ENCODE measurements at places on chromosomes 13 and 19.

DNA sequence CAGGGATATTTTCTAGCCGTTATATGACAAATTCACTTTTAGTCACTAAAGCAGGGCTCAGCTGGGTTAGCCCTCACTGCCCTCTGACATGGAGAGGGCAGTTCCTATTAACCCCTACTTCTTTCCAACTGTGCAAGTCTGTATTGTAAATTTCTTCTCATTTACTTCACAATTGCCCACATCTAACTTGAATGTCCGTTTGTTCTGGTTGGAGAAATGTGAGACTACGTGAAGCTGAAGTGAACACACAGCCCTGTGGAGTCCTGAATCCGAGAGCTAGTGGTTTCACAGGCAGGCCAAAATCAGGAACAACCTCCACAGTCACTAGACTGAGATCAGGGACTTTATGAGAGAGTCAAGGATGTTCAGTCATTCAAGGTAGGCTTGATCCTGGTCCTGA, 4.4 kb upstream of the MYO16 start:
- no peak for DNase-seq

DNA sequence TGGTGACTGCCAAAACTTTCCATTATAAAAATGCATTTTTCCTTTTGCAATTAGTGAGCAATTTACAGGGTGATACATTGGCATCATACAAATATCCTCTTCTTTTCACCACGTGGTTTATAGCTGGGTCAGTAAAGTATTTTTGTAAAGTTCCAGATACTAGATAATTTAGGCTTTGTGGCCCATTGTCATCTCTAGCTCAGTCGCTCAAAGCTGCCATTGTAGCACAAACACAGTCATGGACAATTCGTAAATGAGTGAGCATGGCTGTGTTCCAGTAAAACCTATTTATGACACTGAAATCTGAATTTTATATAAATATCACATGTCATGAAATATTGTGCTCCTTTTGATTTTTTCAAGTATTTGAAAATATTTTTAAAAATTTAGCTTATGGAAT, 162.9 kb downstream of the USP12 start:
- no peak for DNase-seq

- no peak for DNase-seq
These were observed 97.9 kb downstream of the DOCK9 start for GRCh38 chr13:98879957-98880356.

- DNase-seq = no peak
These were observed 11.0 kb downstream of the FRY start for GRCh38 chr13:32042551-32042950.

DNA sequence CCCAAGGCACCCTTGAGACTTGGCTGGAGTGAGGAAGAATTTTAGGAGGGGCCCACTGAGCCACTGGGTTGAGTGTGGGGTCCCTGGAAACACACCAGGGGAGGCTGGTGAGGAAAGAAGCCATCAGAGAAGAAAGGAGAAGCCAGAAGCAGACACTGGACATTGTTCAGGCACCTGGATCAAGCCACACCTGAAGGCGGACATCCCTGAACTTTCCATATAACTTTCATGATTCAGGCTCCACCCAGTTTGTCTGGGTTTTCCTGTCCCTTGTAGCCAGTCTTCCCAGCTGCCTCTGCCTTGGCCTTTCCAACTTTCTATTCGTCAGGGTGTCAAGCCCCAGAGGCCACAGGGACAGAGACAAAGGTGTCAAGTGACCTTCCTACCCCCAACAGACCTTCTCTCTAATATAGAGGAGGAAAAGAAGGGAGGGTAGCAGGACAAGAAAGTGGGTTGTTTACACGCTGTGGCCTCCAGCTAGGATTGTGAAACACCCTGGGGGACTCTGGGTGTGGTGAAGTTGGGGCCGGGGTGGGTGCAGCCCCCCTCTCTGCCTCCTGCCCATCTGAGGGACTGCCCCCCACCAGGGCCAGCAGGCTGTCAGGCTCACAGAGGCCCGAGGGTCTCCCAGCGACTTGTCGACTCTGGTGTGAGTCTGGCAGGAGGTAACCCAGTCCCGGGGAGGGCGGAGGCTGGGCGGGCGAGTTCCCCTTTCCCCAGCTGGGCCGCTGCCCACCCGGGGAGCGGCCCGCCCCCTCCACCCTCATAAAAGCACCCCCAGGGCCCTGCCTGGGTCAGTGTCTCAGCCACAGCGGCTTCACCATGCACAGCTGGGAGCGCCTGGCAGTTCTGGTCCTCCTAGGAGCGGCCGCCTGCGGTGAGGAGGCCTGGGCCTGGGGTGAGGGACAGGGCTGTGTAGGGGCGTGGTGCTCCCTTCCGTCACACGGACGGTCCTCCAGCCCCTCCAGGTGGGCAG, at the start of gene CFD:
Gene CFD, plus strand, starts transcription at position 797 of the 976 bp plus-strand sequence. Its CDS starts 26 bp downstream, at position 823.
- no peak for DNase-seq

DNA sequence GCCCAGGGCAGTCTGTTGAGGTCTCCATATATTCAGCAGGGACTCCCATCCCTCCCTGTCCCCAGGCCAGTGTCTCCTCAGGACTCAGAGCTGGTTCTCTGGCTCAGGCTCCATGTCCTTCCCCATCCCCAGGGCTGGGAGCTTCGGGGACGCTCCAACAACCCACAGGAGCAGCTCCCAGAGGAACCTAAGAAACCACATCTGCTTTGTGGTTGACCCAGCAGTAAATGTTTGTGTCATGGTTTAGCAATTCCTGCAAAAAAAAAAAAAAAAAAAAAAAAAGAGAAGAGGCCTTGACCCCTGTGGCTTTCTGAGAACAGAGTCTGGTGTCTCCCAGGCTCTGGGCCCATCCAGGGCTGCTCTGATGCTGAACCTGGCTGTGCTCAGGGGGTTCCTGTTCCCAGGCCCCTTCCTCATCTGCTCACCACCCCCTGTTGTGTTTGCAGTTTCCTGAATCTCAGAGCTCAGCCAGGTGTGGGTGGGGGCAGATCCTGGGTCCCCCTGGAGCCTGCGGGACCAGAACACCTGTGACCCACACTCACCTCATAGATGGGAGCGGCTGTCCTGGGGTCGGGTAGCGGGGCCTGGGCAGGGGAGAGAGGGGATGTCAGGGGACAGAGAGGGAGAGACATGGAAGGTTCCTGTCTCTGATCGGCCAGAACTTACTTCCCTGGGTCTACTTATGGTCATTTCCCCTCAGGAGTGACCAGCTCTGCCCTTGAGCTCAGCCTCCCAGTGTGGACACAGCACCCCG, 25.2 kb upstream of the CEACAM1 start:
- DNase-seq = no peak

- peak; percentile 20 for DNase-seq
These were observed 641 bp upstream of the SOX21 start for GRCh38 chr13:94712812-94713560.

DNA sequence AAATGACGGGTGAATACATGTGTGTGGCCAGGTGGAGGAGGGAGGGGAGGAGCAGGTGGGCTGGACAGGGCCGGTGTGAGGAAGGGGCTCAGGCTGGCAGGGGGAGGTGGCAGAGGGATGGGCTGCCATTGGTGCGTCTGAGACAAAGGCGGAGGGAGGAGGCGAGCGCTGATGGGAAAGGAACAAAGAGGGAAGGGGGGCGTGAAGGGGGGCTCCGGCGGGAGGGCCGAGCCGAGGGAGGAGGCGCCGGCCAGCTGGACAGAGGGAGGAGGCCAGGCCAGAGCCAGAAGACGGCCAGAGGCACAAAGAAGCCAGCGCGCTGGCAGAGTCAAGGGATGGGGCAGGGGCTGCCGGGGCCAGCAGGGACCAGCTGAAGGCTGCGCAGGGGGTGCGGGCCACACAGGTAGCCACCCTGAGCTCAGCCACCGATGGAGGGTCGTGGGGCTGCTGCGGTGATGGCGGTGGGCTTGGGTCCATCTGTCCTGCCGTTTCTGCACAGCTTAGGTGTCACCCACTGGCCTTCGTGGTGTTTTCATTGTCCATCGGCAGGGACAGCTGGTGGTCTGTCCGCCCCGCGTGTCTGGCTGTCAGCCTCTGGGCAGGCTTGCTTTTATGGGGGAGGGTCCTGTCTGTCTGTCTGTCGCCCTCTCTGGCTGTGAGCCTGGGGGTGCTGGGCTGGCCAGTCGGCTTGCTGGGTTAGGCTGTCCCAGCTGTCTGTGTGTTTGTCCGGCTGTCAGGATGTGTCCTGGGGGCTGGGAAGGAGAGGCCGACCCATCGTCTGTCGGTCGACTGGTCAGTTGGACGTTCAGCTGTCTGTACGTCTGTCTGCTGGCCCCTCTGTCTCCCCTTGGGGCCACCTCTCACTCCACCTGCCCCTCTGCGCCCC, 2.2 kb downstream of the APC2 start:
- DNase-seq = no peak

DNA sequence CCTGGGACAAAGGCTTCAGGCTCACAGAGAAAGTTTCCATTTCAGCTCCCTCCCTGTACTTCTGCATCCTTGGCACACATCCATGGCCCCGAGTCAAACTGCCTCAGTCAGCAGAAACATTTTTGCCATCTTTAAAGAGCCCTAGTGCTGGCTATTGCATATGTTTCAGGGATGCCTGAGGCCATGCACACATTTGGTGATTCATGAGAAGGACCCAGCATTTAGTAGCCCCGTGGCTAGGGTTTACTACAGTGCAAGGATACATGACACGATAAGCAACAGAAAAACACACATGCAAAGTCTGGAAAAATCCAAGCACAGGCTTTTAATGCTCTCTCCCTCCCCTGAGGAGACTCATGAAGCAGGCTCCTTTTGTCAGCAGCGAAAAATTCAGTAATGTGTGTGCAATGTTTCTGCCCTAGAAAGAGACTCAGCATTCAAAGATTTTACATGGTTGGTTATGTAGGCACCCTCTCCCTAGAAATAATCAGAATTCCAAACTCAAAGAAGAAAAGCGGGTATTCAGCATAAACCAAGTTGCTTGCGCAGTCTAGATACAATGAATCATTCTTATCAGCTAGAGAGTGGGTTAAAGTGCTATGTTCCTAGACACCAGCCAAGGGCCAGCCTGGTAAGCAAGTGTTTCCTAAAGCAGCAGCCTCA, 17.6 kb downstream of the ACOD1 start:
- peak; percentile 9 for DNase-seq

DNA sequence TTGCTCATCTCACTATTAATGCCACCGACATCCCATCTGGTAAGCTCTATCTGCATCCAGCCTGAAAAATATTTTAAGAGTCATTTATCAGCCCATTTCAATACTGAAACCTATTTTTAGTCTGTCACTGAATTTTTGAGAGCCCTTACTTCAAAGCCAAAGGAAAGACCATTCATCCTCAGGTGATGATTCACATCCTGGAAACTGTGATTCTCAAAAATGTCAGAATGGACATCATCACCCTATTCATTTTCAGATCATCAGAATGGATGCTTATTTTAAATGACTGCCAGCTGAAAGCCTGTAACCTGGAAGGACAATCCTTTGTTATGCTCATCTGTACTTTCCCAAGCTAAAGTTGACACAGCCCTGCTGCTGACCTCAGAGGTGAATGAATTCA, 27.0 kb downstream of the TNFSF11 start:
- no peak for DNase-seq

DNA sequence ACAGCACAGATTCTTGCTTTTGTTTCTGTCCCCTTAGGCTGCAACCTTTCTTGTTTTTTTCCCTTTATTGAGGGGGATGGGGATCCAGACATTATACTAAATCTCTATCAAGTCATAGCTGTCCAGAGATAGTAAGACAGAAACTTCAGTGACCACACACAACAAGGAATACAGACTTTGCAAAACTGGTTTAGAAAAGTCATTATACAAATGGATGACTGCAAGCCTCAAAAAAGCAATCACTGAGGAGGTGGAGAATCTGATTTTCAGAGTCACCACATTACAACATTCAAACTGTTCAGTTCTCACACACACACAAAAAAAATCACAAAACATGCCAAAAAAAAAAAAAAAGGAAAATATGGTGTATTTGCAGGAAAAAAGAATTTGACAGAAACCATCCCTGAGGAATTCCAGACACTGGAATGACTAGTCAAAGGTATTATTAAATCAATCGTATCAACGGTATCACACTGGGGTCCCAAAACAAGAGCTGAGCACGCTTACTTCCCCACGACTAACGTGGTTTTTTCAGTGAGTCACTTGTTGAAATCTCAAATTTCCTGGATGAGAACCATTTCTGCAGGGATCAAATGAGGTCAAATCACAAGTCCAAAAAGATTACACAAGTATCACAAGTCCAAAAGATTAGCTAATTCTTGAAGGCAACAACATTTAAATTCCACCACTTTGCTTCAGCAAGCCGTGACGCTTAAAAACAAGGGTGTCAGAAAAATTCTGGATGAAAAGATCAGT, 41.2 kb downstream of the USP12 start:
- DNase-seq = no peak

GRCh38 chr13:101739382-101740178, 287.1 kb downstream of the ITGBL1 start:
- DNase-seq = no peak

- DNase-seq = no peak
These were observed 6.6 kb downstream of the CERS4 start for GRCh38 chr19:8215783-8216182.

GRCh38 chr19:10226376-10227025, 4.6 kb downstream of the S1PR2 start:
- DNase-seq = no peak

DNA sequence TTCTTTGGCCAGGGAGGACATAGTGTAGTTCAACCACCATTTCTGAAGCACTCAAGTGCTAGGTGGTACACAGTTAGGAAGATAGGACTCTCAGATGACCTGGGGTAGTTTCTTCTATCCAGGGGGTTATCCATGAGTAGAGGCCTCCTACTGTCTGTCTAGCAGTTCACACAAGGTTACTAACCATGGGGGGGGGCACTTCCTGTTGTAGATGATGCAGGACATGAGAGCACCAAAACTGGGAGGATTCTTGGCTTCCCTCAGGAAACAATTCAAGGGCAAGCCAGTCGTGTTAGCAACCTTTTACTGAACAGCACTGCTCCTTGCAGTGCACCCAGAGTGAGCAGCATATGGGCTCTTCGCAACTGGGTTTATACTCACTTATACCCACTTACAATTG, 8.9 kb upstream of the TPP2 start:
- no peak for DNase-seq

DNA sequence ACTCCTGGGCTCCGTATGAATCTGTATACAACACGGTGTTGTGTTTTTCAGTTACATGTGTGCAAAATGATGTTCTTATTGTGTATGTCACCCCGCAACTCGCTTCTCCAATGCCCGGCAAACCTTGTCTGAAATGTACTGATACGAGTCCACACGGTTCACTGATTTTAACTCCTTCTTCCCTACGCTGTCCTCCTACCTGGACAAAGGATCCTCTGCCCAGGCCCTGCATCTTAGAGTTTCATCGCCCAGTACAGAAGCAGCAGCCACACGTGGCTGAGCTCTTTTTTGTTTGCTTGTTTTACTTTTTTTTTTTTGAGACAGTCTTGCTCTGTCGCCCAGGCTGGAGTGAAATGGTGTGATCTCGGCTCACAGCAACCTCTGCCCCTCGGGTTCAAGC, 28.9 kb downstream of the ZFR2 start:
- DNase-seq = no peak

All from T1000 (cell line).